SJCRH30 (cell line): ENCODE measurements at places on chromosomes 11 and 22. TPM values are rescaled to one million over a fixed set of nuclear protein-coding genes. Genes with fewer than 3 reads are reported as not detected.

DNA sequence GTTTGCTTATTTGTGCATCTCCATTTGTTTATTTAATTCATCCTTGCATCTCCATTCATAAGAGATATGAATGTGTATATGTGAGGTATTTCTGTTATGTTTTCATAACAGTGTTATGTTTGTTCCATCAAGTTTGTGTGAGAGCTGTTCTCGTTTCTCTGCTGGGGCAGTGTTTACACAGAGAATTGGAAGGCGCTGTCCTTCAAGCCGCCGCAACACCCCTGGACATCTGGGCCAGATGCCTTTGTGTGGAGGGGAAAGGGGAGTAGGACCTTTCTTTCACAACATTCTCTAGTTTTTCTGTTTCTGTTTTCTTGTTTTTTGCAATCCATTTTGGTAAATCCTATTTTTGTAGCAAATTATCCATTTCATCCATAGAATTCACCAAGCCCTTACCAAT is 7.0 kb upstream of the TM7SF2 start:
- H3K36me3 ChIP-seq: no peaks in the 10 kb centered on the region
- no peak overlapping the region for H3K4me3 ChIP-seq
- H3K27me3 ChIP-seq: no peaks in the 10 kb centered on the region
- no peak for DNase-seq
- H3K27ac ChIP-seq: no peak overlapping the region

- H3K27ac ChIP-seq: peak overlapping the region; percentile 77
- peak overlapping the region; percentile 90 for H3K4me3 ChIP-seq
- no peaks in the 10 kb centered on the region for H3K27me3 ChIP-seq
- no peaks in the 10 kb centered on the region for H3K4me1 ChIP-seq
- DNase-seq: no peak
These were observed 891 bp downstream of the SAMM50 start for GRCh38 chr22:43955883-43956782.

DNA sequence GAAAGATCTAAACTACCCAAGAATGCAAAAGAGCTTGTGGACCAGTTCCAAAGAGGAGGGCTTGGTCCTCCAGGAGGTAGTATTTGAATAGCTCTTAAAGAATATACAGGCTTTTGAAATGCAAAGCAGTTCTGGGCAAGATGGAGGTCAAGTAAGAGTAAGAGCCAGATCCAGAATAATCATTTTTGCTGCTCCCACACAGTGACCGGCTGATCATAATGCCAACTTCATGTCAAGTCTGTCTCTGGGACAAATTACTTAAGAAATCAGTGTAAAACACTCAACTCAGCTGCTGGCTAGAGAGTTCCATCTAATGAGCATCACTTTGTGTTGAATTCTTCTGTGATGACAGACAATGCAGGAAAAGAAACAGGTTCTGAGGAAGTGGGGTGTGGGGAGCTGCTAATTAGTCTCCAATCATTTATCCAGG is 250.9 kb upstream of the NARS2 start:
- H3K27ac ChIP-seq: no peak overlapping the region
- no peaks in the 10 kb centered on the region for H3K36me3 ChIP-seq
- H3K4me3 ChIP-seq: no peak overlapping the region
- H3K4me1 ChIP-seq: no peaks in the 10 kb centered on the region

GRCh38 chr11:75188671-75189070 is 37.8 kb downstream of the SLCO2B1 start:
- DNase-seq: no peak
- no peak overlapping the region for H3K4me3 ChIP-seq
- H3K36me3 ChIP-seq: no peaks in the 10 kb centered on the region
- no peaks in the 10 kb centered on the region for H3K27me3 ChIP-seq

Gene OR52E8
- total RNA-seq: not detected in 2 replicates
